NCI-H82 (cell line): ENCODE measurements at places on chromosomes 3 and 15.

- DNase-seq, result no peak
Observed at GRCh38 chr15:74403588-74403919, 30.2 kb downstream of the SEMA7A start.

- DNase-seq, result no peak
Observed at GRCh38 chr3:45987368-45988291, 8.0 kb downstream of the FYCO1 start.

- DNase-seq, result no peak
Observed at GRCh38 chr15:64324165-64324877, 31.7 kb downstream of the CSNK1G1 start.

GRCh38 chr3:37559461-37559860, 302.2 kb upstream of the CTDSPL start:
- DNase-seq, result peak; percentile 37

- no peak for DNase-seq
Observed at GRCh38 chr3:177603148-177603603, 405.9 kb upstream of the TBL1XR1 start.

DNA sequence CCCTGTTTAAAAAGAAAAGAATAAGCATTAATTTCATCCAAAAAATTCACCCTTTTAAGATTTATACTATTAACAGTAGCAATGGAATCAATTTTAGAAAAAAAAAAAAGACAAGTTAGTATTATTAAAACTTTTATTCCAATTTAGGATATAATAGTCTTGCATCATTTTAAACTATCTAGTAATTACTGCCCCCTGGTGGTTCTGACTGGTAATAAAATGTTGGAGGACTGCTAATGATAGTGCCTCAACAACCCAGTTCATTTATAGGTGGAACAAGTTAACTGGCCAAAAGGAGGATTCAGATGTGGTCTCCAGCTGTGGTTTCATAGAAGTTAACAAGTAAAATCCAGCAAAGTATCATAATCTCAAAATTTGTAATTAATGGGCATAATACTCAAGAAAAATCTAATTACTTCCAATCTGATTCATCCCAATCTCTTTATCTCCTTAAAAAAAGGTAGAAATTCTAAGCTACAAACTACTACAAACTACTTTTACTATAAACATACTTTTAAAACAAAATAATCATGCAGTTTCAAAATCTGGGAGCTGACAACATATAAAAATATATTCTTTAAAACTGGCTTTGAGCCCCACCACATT, 30.7 kb upstream of the WDR49 start:
- peak; percentile 93 for DNase-seq
